ENCODE measurements at places on chromosomes 12 and 14. TPM values are rescaled to one million over a fixed set of nuclear protein-coding genes. Genes with fewer than 3 reads are reported as not detected.

DNA sequence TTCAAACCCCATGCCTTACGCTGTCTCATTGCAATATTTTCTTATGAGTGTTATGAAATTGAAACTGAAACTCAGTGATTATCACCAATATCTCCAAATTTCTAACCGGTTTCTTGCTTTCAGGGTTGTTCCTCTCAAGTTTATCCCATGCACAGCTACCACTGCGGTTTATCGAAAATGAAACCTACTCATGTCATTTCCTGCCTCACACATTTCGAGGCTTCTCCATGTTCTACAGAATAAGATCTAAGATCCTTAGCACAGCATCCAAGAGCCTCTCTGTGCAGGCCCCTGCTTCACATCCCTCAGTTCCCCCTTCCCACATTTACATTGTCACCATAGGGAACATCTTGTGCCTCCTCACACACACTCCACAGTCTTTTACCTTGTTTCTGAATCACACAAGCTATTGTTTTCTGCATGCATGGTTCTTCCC is 45.5 kb upstream of the FAR2 start:
- H3K4me1 ChIP-seq = no peaks in the 10 kb centered on the region
- no peak overlapping the region for H3K4me3 ChIP-seq
- no peak overlapping the region for H3K27ac ChIP-seq
- DNase-seq = no peak
- H3K27me3 ChIP-seq = no peaks in the 10 kb centered on the region
- no peaks in the 10 kb centered on the region for H3K36me3 ChIP-seq

- no peaks in the 10 kb centered on the region for H3K36me3 ChIP-seq
- H3K4me1 ChIP-seq = peaks cover 7% of the 10 kb centered on the region
- no peak for DNase-seq
- no peak overlapping the region for H3K27ac ChIP-seq
Measured at GRCh38 chr12:59168647-59169046, 248.3 kb upstream of the LRIG3 start.

GRCh38 chr14:88473791-88474190 is 81.0 kb downstream of the PTPN21 start:
- no peaks in the 10 kb centered on the region for H3K4me1 ChIP-seq
- H3K36me3 ChIP-seq = no peaks in the 10 kb centered on the region
- no peaks in the 10 kb centered on the region for H3K27me3 ChIP-seq
- DNase-seq = no peak

Gene ADAM20
- 2.0 TPM for total RNA-seq

Gene TESPA1
- not detected for total RNA-seq

Gene CCDC196
- total RNA-seq = not detected

Gene DNAH10
- 0.26 TPM for total RNA-seq
